Cardiac septum (tissue), 1 donor: ENCODE measurements at places on chromosomes 3 and 15.

GRCh38 chr15:87686339-87686738, 570.2 kb downstream of the NTRK3 start:
- DNase-seq: no peak

DNA sequence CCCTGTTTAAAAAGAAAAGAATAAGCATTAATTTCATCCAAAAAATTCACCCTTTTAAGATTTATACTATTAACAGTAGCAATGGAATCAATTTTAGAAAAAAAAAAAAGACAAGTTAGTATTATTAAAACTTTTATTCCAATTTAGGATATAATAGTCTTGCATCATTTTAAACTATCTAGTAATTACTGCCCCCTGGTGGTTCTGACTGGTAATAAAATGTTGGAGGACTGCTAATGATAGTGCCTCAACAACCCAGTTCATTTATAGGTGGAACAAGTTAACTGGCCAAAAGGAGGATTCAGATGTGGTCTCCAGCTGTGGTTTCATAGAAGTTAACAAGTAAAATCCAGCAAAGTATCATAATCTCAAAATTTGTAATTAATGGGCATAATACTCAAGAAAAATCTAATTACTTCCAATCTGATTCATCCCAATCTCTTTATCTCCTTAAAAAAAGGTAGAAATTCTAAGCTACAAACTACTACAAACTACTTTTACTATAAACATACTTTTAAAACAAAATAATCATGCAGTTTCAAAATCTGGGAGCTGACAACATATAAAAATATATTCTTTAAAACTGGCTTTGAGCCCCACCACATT, 30.7 kb upstream of the WDR49 start:
- DNase-seq: no peak

GRCh38 chr15:22855791-22856190, 17.3 kb downstream of the NIPA2 start:
- DNase-seq: no peak

DNA sequence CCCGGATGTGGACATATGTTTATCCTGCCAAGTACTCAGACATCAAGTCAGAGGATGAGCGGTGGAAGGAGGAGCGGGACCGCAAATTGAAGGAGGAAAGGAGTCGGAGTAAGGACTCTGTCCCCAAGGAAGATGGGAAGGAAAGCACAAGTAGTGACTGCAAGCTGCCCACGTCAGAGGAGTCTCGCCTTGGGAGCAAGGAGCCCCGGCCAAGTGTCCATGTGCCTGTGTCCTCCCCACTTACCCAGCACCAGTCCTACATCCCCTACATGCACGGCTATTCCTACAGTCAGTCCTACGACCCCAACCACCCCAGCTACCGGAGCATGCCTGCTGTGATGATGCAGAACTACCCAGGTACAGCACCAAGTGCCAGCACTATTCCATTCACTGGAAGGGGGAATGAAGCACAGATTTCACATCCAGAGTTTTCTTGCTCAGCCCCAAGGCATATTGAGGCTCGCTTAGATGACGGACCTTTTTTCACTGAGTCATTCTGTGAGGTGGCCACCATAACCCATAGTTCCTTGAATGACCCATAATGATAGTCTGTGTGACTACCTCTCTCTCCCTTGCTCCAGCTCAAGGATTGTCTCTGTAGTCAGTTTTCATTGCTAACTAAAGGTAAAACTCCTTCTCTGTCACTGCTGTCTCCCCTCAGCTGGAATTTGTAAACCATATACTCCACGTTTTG, 97.1 kb downstream of the RBPMS2 start:
- no peak for DNase-seq
